Right hindlimb (tissue), 1 donor: ENCODE measurements at places on chromosomes 16 and 17.

DNA sequence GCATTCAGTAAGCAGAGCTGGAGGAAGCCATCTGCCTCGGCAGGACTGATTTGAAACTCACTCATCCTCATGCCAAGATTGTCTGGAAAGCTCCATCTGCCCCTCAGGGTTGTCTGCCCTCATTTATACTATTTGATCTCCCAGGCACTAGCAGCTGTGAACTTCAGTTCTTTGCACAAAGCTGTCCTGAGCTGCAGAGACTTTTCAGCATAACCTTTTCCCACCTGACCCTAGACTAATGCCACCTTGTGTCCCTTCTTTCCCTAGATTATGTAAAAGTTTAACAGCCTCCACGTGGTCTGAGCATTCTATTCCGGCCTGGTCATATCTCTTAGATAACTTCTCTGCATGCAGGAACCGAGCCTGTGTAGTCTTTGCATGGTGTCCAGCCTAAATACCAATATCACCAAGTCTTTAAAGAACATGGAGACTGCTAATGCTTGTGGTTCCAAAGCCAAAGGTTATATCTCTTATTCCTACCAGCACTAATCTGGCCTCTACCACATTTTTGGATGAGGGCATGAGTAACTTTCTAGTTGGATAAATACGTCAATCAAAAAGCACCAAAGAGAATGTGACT lies 29.1 kb downstream of the STAT5A start:
- DNase-seq: no peak

DNA sequence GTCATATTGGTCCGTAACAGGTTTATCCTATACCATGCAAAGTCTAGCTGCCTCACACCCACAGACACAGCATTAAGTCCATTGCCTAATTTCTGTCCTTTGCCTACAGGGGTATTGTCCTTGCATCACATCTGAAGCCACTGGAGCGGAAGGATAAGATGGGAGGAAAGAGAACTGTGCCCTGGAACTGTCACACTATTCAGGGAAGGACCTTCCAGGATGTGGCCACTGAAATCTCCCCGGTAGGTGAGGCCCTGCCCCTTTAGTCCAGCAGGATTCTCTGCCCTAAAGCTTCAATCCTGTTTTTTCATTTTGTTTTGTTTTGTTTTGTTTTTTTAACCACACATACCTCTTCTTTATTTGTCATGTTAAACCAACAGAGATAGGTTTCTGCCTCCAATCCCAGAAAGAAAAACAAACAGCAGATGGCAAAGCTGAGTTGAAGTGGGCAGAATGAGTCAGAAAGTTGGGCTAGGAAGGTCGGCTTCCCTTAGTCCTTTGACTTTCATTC lies 2.2 kb upstream of the EFTUD2 start:
- no peak for DNase-seq

GRCh38 chr17:59409336-59410048 lies 78.0 kb downstream of the YPEL2 start:
- no peak for DNase-seq

DNA sequence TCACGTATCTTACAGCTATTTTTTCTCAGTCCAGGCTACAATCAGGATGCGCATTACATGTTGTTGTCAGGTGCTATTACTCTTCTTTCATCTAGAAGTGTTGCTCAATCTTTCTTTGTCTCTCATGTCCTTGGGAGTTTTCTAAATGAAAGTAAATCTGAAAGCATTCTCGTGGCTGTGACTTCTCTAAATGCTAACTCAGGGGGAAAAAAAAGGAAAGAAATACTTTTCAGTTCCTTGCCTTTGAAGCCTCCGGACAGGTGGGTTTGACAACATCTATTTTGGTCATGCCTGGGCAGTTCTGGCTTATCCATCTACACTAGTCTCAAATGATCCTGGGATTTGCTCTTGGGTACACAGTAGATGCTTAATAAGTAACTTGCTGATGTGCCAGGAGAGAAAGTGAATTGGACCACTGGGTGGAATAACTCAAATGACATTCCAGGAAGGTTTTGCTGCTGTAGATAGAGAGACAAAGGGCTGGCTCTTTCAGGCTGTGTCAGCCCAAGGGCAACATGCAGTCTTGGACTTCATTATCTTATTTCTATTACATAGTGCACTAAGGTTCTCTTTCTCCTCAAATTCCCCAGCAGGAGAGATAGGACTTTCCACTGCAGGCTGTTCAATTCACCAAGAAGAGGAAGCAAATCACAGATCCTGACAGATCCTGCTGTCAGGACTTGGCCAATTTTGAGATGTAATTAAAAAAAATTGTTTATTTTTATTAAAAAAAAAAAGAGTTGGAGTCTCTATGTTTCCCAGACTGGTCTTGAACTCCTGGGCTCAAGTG lies 63.6 kb upstream of the NFAT5 start:
- DNase-seq: no peak

DNA sequence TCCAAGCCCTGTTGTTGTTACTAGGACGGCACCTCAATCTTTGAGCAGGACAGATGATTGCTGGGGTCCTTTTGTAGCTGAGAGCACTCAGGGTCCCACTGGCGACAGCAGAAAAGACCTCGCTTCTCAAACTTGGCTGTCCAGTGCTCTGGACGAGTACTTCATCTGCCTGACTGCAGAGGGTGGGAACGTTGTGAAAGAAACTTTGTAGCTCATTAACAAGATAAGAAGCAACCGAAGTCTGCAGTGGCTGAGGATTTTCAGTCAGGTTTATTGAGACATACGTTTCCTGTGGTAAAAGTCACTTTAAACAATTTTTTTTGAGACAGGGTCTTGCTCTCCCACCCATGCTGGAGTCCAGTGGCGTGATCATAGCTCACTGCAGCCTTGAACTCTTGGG lies 191.7 kb downstream of the PRKCB start:
- DNase-seq: no peak

GRCh38 chr16:66486773-66487579 lies 59.9 kb downstream of the BEAN1 start:
- DNase-seq: peak; percentile 76

GRCh38 chr16:84844559-84845495 lies 25.0 kb downstream of the CRISPLD2 start:
- no peak for DNase-seq

DNA sequence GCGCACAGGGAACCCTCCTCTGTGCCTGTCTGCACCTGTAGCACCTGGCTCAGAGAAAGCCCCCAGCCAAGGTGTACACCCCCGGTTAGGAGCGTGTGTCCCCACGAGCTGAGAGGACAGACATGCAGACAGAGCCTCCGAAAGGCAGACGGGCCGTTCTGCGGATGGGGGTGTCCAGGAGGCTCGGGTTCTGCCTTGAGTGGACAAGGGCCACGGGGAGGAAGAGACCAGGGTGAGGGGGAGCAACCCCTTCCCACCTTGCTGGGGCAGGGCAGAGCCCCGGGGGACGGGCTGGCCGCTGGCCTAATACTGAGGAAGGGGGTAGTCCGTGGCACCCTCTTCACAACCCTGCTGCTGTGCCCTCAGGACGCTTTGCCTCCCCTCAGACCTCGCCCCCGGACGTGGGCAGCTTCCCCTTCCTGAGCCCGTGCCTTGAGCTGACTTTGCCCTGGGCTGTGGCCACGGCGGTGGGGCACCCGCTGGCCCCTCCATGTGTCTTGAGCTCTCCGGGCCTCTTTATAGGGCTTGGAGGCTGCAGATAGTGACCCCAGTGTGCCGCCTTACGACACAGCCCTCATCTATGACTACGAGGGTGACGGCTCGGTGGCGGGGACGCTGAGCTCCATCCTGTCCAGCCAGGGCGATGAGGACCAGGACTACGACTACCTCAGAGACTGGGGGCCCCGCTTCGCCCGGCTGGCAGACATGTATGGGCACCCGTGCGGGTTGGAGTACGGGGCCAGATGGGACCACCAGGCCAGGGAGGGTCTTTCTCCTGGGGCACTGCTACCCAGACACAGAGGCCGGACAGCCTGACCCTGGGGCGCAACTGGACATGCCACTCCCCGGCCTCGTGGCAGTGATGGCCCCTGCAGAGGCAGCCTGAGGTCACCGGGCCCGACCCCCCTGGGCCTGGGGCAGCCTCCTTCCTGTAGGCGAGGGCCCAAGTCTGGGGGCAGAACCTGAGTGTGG lies 5.7 kb downstream of the SLC22A31 start:
- DNase-seq: peak; percentile 24

- no peak for DNase-seq
Observed at GRCh38 chr17:78224231-78225087, 7.0 kb upstream of the TMEM235 start.

- no peak for DNase-seq
Observed at GRCh38 chr16:89473791-89474414, 16.5 kb downstream of the ANKRD11 start.

DNA sequence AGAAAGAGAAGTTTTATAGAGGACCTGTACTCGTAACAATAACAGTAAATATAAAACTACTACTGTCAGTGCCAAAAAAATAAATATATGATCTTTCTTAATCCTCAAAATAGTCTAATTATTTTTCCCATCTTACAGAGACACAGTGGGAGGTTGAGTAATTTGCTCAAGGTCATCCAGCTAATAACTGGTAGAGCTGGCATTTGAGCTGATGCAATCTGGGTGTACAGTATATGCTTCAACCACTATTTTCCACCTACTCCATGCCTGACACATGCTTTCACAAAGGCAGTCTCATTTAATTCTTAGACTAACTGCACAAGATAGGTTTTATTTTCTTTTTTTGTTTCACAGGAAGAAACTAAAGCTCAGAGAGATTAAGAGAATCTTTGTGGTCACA lies 33.6 kb downstream of the PIGL start:
- DNase-seq: no peak

- no peak for DNase-seq
Observed at GRCh38 chr17:75013092-75013559, 656 bp downstream of the MRPL58 start.

DNA sequence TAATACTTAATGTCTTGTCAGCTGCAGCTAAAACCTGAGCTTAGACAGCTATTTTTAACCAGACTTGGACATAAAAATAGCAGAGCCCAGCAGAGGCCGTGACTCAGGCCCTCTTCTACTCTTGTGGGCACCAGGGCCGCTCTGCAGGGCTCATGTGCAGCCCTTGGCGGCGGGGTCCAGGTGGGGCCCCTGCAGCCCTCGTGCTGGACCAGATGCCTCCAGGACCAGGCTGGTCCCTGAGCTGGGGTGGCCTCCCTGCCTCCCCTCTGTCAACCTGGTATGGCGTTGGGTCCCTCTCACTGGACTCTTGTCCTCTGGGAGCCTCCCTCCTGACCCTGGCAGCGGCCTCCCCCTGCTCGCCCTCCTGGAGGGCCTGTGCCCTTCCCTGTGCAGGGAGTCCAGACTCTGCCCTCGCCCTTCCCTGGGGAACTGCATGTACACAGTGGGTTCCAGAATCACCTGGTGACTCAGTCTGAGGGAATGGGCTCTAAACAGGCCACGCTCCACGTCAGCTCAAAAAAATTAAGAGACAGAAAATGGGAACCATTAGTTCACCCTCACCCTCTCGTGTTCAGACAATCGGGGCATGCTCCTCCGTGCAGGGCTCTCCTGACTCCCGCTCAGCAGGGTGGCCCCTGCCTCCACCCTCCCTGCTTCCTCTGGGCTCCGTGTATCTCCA lies 9.7 kb downstream of the CDK5R1 start:
- DNase-seq: no peak

DNA sequence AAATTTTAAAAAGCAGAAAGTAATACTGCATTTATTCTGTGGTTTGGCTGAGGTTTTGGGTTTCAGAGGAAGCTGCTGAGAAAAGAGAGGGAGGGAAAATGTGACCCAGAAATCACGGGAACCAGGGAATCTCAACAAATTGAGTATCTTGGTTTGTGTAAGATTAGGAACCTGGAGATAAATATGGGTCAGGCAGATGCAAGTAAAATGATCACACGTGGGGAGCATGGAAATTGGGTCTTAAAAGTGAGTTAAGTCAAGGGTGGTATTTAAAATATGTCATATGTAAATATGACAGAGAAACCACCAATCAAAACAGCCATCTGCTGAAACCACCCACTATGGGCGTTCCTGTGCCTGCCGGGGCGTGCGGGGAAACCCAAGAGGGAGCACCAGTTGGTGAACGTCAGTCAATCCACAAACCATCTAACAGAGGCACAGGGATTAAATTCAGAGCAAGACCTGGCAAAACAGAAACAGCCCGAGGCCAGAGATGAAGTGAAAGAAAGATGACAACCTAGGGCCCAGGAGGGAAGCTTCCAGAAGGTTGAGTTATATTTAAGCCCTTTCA lies 33.4 kb downstream of the CDH13 start:
- peak; percentile 86 for DNase-seq
